Renal pelvis (tissue), 12 donors: ENCODE measurements at places on chromosomes 4 and X.

DNA sequence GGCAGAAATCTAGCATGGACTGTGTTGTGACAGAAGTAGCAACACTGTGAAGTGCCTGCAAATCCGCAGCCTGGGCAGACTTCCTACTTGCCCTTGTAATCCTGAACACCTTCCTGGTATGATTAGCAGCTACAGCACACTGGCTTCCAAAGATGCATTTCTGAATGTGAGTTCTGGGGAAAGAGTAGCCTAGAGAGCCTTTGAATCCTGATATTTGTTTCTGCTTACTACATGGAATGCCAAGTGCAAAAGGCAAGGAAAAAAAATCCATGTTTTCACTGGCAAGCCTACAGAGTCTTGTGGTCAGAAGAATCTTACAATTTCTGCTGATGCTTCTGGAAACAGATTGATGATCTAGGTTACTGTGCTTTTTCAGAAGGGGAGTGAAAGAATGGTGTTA, 223.7 kb downstream of the COL25A1 start:
- DNase-seq = peak; percentile 57

- no peak for DNase-seq
These were observed 24.9 kb downstream of the TRIM61 start for GRCh38 chr4:164952551-164952950.

GRCh38 chr4:129545599-129546278, 449.8 kb downstream of the C4orf33 start:
- DNase-seq = peak; percentile 11

- no peak for DNase-seq
These were observed 215.5 kb downstream of the GPAT3 start for GRCh38 chr4:83751336-83751949.

DNA sequence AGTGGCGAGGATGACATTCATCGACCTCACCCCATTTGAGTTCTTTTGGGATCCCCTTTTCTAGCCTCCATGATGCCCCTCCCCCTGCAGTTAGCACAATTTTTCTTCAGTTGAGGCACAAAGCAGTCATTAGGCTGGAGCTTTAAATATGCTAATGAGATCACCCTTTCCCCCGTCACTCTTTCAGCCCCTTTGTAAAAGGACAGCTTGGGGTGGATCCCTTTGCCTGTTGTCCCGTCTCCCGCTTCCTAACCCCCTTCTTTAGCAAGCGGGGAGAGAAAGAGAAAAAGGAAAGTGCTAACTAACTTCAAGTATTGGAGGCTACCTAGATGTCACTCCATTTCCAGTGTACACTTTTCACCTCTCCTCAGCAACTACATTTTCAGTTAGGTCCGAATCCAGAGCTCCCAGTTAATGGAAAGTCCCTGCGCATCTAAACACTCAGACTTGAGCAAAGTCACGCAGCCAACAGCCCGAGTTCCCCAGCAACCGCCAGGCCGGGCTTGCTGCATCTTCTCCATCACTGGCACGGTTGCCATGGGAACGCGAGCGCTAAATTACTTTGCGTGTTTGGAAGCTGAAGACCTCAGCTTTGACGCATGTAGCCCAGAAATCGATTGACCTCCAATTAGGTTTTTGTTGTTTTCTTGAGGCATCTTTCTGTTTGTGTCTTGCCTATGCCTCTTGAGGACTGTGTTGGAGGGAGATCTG, 76.8 kb downstream of the RTL5 start:
- DNase-seq = no peak

DNA sequence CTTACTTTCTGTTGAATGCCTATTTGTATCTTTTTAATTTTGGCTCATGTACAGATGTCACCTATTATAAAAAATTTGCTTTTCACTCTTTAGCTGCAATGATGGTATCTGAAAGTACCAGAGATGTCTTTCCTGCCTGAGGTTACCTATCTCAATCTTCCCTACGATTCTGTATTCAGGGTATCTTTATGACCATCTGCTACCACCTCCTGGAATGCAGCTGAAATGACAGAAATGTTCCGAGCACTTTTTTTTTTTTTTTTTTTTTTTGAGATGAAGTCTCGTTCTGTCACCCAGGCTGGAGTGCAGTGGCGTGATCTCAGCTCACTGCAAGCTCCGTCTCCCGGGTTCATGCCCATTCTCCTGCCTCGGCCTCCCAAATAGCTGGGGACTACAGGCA, 136.4 kb downstream of the REPS2 start:
- no peak for DNase-seq

DNA sequence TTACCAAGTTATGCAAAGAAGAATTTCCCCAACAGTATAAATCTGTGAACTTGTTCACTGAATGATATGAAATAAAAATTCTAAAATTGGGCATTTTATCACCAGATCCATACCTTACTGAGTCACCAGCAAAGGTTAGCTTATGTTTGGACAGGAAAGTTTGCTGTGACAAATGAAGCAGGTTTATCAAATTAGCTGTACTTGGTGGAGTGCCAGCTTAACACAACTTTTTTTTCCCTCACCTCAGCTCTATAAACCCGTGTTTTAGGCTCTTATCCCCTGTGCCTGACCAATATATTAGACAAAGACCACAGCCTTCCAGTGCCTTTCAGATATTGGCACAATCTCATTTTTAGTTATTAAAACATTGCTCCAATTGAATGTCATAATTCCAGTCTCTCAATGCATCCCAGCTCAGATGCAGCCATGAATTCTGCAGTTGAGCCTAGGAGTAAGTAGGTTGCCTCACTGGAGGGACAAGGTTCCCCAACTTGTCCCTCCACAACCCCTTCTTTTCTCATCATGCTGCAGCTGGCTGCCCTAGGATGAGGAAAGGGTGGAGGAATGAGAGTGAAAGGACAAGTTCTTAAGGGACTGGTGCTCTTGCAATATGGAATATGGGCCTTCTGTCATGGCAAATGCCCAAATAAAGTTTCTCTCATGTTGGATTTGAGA, 27.0 kb upstream of the PDGFC start:
- DNase-seq = no peak

- no peak for DNase-seq
These were observed 112.8 kb upstream of the MAP3K15 start for GRCh38 chrX:19628011-19628575.

GRCh38 chr4:44019721-44020120, 428.9 kb downstream of the KCTD8 start:
- DNase-seq = no peak
